ENCODE measurements at places on chromosomes 6 and 20.

DNA sequence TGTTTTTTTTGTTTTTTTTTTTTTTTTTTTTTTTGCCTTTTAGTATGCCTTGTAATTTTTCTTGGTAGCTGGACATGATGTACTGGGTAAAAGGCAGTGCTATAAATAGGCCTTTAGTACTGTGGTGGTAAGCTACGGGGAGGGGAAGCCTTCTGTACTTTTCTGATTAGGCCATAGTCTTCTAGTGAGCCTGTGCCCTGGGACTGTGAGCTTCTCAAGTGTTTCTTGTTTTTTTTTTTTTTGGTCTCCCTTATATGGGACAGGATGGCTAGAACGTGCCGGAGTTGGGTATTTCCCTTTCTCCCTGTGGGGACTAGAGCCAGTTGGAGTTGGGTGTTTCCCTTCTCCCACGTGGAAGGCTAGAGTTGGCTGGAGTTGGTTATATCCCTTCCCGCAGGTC is 59.4 kb upstream of the PRELID3B start:
- DNase-seq: no peak

- no peak for DNase-seq
Observed at GRCh38 chr6:156795825-156796224, 18.6 kb downstream of the ARID1B start.

GRCh38 chr6:3835055-3835731 is 14.0 kb upstream of the FAM50B start:
- peak; percentile 25 for DNase-seq

DNA sequence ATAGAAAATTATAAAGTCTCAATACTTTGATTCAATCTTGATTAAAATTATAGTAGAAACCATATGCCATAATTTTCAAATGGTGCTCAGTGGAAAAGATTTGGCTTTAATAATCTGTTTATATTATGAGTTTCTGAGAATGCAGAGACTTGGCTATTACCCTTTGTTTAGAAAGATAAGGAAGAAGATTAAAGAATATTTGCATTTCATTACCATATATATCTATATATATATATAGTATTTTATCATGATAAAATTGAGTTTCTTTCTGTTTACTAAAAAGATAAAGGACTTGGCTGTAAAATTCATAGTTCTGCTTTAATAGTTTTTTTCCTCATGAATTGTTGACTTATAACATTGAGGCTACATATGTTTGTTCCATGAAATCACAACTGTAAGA is 679.3 kb upstream of the MAP3K7 start:
- no peak for DNase-seq

- DNase-seq: no peak
Observed at GRCh38 chr20:47198254-47198671, 158.2 kb downstream of the ZMYND8 start.

- no peak for DNase-seq
Observed at GRCh38 chr6:170143401-170144150, 147.3 kb downstream of the DLL1 start.

DNA sequence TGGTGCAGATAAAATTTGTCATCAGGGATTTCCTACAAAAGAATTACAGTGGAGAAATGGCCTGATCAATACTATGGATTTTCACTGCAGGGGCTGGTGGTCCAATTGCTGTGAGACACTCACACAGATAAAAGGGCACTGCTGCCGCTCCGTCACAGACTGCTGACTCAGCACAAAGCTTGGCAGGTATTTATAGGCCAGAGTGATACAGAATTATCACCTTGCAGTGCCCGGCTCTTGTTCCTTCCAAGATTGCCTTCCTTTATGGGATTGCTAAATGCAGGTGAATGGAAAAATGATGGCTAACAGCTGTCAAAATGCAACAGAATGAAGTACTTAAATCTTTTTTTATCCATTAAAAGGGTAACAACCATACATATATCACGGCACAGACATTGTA is 247.8 kb upstream of the ZFP64 start:
- no peak for DNase-seq

- no peak for DNase-seq
Observed at GRCh38 chr6:42423244-42423643, 28.5 kb downstream of the TRERF1 start.

GRCh38 chr6:89974834-89975233 is 80.6 kb downstream of the GJA10 start:
- DNase-seq: no peak

DNA sequence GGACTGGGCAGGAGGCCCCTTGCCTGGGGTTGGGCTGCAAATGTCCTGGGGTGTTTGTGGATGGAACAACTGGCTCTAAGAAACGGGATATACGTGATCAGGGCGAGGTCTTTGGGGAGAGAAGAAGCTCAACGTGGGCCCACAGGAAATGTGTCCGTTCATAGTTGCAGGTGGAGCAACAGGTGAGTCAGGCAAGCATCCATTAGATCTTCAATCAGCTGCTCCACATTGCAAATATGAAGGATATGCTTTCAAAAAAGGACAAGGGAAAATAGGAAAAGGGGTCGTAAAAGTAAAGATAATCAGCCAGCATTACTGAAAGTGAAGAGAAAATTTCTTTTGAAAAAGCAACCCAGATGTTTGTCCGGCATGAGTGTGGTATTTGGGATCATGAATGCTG is 251.0 kb downstream of the CDH4 start:
- DNase-seq: no peak

GRCh38 chr20:11585752-11586352 is 331.8 kb upstream of the BTBD3 start:
- DNase-seq: peak; percentile 49

GRCh38 chr6:79031821-79032590 is 46.0 kb downstream of the PHIP start:
- peak; percentile 83 for DNase-seq

DNA sequence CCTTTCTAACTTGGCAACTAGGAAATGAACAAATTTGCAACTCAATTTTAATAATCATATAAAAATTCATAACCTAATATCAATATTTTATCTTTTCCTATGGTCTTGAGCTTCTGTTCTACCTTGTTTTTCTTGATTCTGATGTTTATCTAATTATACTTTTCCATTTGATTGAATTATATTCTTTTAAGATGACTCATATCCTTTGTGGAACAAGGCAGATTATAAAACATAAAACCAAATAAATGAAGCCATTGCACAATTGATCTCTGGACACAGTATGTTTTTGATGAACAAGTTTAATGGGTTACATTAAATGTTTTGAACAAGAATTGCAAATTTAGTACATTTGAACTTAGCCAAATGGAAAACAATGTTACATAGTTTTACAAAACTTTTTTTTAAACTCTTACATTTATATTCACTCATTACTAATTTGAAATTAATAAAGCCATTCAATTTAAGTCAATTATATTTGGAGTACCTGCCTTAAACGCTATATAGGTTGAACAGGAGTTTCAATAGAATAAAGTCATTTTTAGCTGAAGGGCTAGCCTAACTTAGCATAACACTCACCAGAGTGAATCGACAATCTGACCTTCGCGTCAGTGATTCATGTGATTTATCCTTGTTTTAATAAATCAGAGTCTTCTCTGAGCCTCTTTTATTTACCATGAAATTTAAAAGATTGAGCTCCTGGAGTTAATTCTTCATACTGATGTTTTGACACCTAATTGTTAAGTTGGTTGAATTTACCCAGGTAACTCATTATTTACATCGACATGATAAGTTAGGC is 3.8 kb downstream of the NCOA7 start:
- DNase-seq: peak; percentile 55

GRCh38 chr6:28124971-28125353 is 553 bp downstream of the ZSCAN16 start:
- no peak for DNase-seq

DNA sequence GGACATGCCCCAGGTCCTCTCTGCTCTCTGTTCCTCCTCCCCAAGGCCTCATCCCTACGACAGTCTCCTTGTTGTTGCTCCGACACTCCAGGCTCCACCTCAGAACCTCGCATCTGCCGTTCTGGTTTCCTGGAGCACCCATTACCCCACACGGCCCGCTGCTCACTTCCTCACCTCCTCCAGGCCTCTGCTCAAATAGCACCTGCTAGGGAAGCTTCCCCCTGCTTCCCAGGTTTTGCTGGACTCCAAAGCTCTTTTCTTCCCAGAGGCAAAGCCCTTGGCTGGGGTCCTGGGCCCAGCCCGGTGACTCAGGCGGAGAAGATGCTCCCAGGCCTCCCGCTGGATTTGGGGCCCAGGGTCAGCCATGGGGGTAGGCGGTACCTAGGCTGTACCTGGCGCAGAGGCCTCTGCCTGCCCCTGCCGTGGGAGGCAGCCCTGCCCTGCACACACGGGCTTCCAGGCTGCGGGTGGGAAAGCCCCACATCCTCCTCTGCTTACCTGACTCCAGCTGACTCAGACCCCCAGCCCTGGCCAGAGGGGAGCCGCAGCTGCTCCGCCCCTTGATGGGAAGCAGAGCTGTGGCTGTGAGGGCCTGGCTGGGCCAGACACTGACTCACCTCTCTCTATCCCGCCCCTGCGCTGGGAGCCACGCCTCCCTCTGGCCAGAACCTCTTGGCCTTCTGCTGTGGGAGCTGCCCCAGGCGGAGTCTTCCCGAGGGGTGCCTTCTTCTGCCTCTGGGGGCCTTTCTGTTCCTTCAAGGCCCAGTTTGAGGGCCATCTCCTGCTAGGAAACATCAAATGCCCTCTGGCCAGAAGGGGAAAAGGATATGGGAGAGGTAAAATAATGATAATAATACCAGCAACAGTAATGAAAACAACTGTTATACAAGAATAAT is 130.5 kb downstream of the CEBPB start:
- peak; percentile 98 for DNase-seq

DNA sequence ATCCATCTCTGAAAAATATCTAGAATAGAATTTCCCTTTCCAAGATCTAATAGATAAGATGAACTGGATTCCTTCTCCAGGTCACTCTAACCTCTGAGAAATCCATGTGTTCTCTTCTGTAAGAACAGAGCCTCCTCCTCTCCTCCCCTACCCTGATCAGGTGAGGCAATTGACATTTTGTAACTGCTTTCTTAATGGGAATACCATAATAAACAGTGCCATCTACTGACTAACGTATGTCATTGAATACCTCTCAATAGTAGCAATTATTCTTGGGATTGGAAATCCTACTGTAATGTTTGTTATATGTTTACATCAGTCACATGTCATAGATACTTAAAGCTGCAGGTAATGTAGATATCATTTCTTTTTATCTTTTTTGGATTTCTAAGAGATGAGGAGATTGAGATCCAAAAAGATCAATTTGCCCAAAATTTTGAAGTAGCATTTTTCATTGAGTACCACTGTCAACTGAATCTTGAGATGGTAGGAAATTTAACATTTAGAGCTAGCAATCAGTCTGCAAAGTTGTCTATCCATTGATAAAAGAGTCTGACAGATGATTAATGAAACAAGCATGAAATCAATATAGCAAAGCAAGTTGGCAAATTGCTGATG is 365.8 kb upstream of the HSF2 start:
- DNase-seq: peak; percentile 56

GRCh38 chr20:13006825-13007224 is 1.9 kb upstream of the SPTLC3 start:
- peak; percentile 17 for DNase-seq

DNA sequence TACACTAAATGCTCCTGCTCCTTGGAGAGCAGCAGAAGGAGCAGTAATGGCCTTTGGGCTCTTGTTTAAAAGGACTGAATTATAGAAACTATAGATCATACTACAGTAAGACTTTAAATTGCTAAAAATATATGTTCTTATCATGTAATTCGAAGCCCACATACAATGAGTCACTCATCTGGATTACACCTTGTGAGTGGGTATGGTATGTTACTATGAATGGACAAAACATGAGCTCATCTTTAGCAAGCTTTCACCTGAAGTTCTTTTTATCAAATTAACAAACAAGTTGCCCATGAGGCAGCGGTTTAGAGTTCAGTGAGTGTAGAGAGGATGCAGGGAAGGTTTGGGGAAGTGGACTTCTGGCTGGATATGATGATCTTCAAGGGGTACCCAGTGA is 114.4 kb upstream of the CCN2 start:
- DNase-seq: peak; percentile 34

DNA sequence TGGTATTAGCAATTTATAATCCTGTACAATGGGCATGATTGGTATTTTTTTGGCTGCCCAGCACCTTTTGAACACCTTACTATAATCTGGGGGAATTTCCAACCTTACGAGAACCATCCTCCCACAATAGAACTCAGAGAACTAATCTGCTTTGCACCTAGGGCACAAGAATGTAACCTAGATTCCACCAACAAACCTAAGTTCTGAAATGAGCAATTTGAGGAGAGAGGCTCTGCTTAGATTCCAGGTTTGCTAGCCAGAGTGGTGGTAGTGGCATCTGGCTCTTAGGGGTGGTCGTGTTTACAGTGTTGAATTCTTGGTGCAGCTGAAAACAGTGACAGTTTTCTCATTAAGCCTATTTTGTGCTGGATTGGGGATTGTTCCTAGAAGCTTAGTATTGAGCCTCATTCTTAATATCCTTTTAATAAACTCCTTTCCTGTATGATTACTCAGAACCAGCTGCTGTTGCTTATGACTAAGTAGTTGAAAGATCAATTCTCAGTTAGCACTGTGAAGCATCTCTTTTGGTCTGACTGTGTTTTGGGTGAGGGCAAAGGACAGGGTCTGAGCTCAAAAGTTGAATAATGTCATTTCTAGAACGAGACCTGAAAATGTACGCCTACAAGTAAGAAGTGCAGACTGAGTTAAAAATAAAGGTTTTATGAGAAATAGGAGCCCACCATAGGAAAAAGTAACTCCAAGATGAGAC is 385.6 kb downstream of the CDKAL1 start:
- no peak for DNase-seq

DNA sequence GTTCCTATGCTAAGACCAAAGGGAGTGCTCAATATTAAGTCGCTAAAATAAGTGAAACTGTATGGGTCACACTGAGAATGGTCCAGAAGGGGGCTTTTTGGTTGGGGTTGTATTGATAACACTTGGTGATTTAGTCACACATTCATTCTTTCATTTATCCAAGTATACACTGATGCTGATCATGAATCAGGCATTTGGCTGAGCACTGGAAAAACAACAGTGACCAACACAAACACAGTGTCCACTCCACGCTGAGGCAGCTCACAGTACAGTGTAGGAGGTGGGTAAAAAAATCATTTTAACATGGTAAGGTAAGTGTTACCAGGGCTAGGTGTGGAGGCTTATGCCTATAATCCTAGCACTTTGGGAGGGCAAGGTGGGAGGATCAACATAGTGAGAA is 9.2 kb upstream of the FAM83C start:
- no peak for DNase-seq

DNA sequence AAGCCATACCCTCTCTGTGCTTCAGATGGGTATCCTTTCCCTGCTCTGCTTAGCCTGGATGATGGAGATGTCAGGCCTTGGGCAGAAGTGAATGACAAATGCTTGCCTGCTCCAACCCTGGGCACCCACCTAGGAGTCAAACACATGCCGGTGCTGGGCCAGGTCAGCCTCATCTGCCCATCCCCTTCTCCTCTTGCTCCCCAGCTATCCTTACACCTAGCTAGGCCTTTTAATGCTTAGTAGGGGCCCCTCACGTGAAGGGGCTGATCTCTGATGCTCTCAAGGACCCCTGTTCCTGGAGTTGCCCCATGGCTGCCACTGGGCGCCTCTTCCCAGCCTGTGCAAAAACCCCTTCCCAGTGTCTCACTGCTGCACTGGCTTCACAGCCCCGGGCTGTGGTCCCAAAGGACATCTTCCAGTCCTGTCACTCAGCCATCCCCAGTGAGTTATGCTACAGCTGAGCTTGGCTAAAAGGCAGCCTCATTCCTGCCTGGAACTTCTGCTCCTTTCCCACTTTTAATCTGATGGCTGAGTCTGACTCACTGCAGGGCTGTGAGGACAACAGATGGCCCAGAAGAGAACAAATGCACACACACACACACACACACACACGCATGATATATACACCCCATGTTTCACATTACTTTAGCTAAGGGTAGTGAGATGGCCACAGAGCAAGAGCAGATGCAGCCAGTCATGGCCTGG is 12.8 kb upstream of the SDCBP2 start:
- peak; percentile 60 for DNase-seq
